Activated CD4-positive, alpha-beta memory T cell treated with anti-CD3 and anti-CD28 coated beads for 36 hours (primary cell): ENCODE measurements at places on chromosomes 7 and 10. TPM values are rescaled to one million over a fixed set of nuclear protein-coding genes. Genes with fewer than 3 reads are reported as not detected.

DNA sequence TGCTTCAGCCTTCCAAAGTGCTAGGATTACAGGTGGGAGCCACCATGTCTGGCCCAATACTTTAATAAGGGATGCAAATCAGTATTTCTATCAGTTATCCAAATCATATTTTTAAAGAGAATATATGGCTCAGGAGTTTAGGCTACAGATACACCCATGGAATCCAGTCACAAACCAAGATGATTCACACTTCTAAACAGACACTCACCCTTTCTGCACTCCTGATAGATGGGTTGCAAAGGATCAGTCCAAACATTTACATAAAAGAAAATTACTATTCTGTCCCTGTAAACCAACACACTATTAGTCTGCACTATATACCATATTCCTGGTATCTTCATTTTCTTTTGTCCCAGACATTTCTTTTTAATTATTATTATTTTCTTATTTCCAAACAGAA is 2.2 kb downstream of the MORN4 start:
- no peaks in the 10 kb centered on the region for H3K27me3 ChIP-seq
- no peak overlapping the region for H3K4me3 ChIP-seq
- peaks cover 10% of the 10 kb centered on the region for H3K4me1 ChIP-seq

Gene STRIP2
- total RNA-seq = 56.1 TPM

GRCh38 chr7:136049117-136049516 is 72.0 kb upstream of the MTPN start:
- peaks cover 27% of the 10 kb centered on the region for H3K36me3 ChIP-seq
- no peak overlapping the region for H3K4me3 ChIP-seq
- H3K27ac ChIP-seq = no peak overlapping the region
- H3K4me1 ChIP-seq = peaks cover 2% of the 10 kb centered on the region

Gene VSTM4
- 0.10 TPM for total RNA-seq

Gene GNAT3
- not detected for total RNA-seq

GRCh38 chr10:80659289-80659688 is 121.6 kb downstream of the SH2D4B start:
- DNase-seq = no peak
- H3K36me3 ChIP-seq = no peaks in the 10 kb centered on the region

DNA sequence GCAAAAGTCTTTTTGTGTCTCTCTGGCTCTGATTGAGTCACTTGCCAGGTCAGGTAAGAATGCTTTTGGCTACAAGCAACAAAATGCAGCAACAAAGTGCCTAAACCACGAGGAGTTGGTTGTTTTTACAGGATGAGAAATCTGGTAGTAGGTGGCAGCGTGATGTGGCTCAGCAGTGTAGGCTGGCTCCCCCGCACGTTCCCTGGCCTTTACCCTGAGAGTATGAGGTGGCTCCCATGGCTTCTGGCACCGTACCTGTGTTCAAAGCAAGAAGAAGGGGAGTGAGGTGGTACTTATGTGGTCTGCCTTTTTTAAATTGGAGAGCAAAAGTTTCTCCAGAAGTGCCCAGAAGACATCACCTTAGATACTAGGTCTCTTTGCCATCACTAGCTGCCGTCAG is 11.7 kb downstream of the PRKRIP1 start:
- DNase-seq = no peak
- peaks cover 6% of the 10 kb centered on the region for H3K4me1 ChIP-seq
- H3K4me3 ChIP-seq = no peak overlapping the region
- peak overlapping the region; percentile 54 for H3K27ac ChIP-seq

- peaks cover 33% of the 10 kb centered on the region for H3K36me3 ChIP-seq
- H3K4me1 ChIP-seq = peaks cover 6% of the 10 kb centered on the region
- no peak overlapping the region for H3K4me3 ChIP-seq
- no peak for DNase-seq
Measured at GRCh38 chr10:102726274-102726673, 11.8 kb downstream of the SFXN2 start.

Gene SPDYE9
- total RNA-seq = not detected

DNA sequence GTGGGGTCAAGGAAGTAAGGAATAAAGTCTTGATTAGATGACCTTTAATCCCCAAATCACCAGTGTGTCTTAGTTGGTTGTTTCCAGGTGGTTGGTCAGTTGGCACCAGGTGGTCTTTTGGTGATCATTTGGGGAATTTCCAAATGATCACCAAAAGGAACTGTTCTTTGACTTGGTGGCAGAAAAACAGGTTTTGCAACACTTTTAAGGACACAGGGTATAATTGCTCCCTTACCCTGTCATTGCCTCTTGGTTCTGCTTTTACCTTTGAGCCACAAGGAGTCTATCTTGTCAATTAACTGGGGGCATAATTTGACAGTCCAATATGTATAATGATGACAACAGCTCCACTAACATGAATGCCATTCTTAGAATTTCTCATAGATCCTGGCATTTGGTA is 104.2 kb downstream of the ADK start:
- H3K36me3 ChIP-seq = no peaks in the 10 kb centered on the region
- no peak overlapping the region for H3K27ac ChIP-seq
- H3K4me1 ChIP-seq = peaks cover 6% of the 10 kb centered on the region
- no peak overlapping the region for H3K4me3 ChIP-seq

DNA sequence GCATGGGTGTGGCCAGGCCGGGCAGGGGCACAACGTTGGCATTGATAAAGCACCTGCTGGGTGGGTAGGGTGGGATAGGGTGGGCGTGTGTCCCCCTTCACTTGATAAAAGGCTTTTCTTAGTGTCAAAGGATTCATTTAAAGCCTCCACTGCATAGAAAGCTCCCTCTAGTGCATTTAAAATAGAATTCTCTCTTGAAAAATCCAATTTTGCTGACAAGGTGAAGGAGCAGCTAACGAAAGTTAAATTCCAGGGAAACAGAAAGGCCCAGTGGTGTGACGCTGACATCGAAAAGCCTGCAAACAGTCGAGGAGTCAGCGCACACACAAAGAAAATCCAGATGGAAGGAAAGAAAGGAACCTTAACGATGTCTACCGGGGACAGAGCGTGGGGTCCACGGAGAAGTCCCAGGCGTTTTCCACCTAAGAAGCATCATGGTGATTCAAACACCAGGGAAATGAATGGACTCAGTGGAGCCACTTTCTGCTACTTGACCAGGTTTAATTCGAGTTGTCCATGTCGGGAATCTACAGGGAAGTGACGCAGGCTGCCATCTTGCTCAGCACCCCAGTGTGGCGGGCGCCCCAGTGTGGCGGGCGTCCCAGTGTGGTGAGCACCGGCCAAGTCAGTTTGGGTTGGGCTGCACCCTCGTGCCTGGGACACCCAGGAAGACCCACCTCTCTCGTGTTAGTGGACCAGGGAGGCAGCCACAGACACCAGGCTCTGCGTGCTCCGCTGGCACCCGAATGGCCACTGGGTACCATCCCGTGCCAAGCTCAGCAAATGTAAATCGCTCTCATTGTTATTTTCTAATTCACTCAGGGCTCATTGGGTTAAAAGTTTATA is 217.8 kb downstream of the DNAJB6 start:
- H3K4me1 ChIP-seq = no peaks in the 10 kb centered on the region
- H3K27ac ChIP-seq = no peak overlapping the region
- H3K27me3 ChIP-seq = no peaks in the 10 kb centered on the region
- H3K36me3 ChIP-seq = no peaks in the 10 kb centered on the region
- DNase-seq = no peak

- H3K4me1 ChIP-seq = peaks cover 33% of the 10 kb centered on the region
- peak overlapping the region; percentile 94 for H3K27ac ChIP-seq
- H3K27me3 ChIP-seq = peaks cover 1% of the 10 kb centered on the region
- peak overlapping the region; percentile 81 for H3K4me3 ChIP-seq
- peak; percentile 97 for DNase-seq
Measured at GRCh38 chr10:50624413-50624865, 683 bp upstream of the SGMS1 start.

DNA sequence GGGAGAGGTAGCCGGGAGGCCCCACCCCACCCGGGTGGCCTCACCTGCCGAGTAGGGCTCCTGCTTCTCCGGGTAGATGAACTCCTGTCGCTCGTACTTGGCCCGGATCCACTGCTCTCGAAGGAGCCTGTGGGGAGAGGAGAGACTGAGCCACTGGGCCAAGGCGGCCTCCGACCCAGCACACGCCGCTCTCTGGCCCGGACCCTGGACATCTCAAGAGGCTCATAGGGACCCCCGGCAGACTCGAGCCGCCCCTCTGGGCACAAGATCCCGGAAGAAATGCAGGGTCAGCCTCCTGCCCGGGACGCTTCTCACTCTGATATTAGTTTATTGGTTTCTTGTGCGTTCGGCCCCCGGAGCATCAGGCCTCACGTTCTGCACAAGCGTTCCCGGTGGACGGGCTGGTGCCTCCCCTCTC is 34.5 kb downstream of the ADAP1 start:
- no peaks in the 10 kb centered on the region for H3K36me3 ChIP-seq
- no peak overlapping the region for H3K27ac ChIP-seq
- H3K4me1 ChIP-seq = peaks cover 36% of the 10 kb centered on the region
- H3K27me3 ChIP-seq = no peaks in the 10 kb centered on the region

GRCh38 chr7:91692800-91693199 is 187.7 kb downstream of the MTERF1 start:
- no peaks in the 10 kb centered on the region for H3K4me1 ChIP-seq
- no peak overlapping the region for H3K4me3 ChIP-seq
- no peaks in the 10 kb centered on the region for H3K36me3 ChIP-seq
- DNase-seq = no peak
- H3K27me3 ChIP-seq = no peaks in the 10 kb centered on the region

Gene POLD2
- 189 TPM for total RNA-seq

GRCh38 chr10:113091920-113092319 is 141.9 kb downstream of the TCF7L2 start:
- no peaks in the 10 kb centered on the region for H3K27me3 ChIP-seq
- no peak overlapping the region for H3K4me3 ChIP-seq
- no peak overlapping the region for H3K27ac ChIP-seq
- no peaks in the 10 kb centered on the region for H3K36me3 ChIP-seq
- no peak for DNase-seq

Gene NANOS1
- total RNA-seq = 0.15 TPM

Gene VPS41
- 62.9 TPM for total RNA-seq

GRCh38 chr10:111873041-111873440 is 310.5 kb downstream of the GPAM start:
- H3K27me3 ChIP-seq = no peaks in the 10 kb centered on the region
- no peak overlapping the region for H3K4me3 ChIP-seq
- H3K27ac ChIP-seq = no peak overlapping the region
- DNase-seq = no peak
- H3K36me3 ChIP-seq = no peaks in the 10 kb centered on the region

Gene SDK1
- total RNA-seq = 0.14 TPM

GRCh38 chr7:93720106-93720505 is 145.6 kb upstream of the CALCR start:
- no peaks in the 10 kb centered on the region for H3K36me3 ChIP-seq
- no peak overlapping the region for H3K4me3 ChIP-seq
- no peaks in the 10 kb centered on the region for H3K27me3 ChIP-seq
- DNase-seq = no peak

DNA sequence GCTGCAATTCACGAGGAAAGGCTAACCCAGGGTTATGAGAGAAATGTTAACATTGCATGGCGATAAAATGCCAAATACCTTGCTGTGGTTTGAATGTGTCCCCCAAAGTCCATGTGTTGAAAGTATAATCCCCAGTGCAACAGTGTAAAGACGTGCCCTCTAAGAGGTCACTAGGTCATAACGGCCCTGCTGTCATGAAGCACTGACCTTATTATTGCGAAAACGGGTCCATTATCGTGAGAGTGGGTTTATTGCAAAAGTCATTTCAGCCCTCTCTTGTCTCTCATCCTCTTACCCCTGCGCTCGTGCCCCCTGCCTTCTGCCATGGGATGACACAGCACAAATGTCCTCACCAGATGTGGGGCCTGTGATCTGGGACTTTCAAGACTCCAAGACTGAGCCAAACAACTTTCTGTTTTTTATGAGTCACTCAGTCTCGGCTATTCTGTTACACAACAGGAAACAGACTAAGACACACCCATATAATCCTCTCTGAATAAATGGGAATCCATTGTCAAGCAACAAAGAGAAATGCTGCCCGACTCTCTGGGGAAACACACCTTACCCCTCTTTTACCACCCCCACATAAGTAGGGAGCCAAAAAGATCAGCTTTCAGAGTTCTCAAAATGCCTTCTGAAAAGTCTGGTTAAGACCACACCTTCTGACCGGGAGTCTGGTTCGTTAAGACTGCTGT is 73.1 kb upstream of the UCN3 start:
- peaks cover 29% of the 10 kb centered on the region for H3K36me3 ChIP-seq
- peak overlapping the region; percentile 86 for H3K4me3 ChIP-seq
- H3K27me3 ChIP-seq = no peaks in the 10 kb centered on the region
- DNase-seq = peak; percentile 88
- H3K4me1 ChIP-seq = peaks cover 69% of the 10 kb centered on the region

Gene GATA3
- total RNA-seq = 47.4 TPM

DNA sequence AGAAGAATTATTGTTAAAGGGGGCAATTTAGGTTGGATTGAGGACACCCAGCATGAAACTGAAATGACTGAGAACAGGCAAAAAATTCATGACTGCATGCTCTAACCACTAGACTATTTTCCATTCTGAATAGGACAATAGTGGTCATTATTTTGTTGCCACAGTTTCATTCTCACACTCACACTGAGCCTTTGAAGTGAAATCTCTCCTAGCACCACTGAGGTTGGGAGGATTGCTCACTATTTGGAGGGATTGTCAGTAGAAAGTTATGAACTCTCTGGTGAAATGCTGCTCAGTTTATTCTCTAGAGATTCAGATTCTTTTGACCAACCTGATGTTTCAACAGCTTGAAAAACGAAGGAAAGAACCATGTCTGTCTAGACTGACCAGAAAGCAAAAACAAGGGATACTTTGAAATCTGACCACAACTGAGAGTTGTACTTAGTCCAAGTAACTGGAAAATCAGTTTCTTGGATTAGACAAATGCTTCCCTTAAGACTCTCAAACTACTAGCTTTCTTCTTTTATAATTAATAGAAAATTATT is 191.2 kb downstream of the DYNC1I1 start:
- no peaks in the 10 kb centered on the region for H3K36me3 ChIP-seq
- H3K27me3 ChIP-seq = peaks cover 6% of the 10 kb centered on the region
- H3K4me3 ChIP-seq = no peak overlapping the region
- no peak for DNase-seq

- no peak for DNase-seq
- no peak overlapping the region for H3K27ac ChIP-seq
Measured at GRCh38 chr10:24718031-24718855, 5.4 kb downstream of the ARHGAP21 start.

GRCh38 chr7:103919272-103919868 is 70.1 kb downstream of the RELN start:
- no peaks in the 10 kb centered on the region for H3K36me3 ChIP-seq
- H3K27ac ChIP-seq = no peak overlapping the region
- DNase-seq = no peak
- peaks cover 8% of the 10 kb centered on the region for H3K27me3 ChIP-seq
- no peaks in the 10 kb centered on the region for H3K4me1 ChIP-seq
